Progenitor cell of endocrine pancreas (in vitro differentiated cells): ENCODE measurements at places on chromosomes 3 and 15. TPM values are rescaled to one million over a fixed set of nuclear protein-coding genes. Genes with fewer than 3 reads are reported as not detected.

DNA sequence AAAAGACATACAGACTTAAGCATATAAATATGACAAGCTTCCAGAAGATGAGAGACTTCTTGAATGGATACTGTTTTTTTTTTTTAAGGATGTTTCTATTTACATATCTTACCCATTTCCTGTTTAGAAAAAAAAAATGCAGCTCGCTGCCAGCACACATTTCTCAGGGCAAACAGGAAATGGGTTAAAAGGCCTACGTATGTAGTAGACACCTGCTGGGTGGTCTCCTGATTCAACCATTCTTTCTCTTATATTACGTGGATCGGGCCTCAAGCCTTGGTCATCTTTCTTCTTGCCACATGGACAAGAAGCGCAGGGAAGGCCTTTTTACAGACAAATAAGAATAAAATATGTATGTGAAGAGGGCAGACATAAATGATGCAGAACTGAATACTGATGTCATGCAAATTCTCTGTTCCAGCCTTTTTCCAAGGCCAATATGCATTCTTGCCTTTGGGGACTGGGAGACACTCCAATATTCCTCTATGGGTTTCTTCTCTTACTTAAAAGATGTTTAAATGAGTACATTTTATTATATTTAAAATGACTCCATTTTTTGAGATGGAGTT lies 35.0 kb upstream of the TJP1 start:
- no peak for DNase-seq

FES gene
- 13.8 and 16.2 TPM in 2 replicates for total RNA-seq

FXR1 gene
- 213 and 216 TPM in 2 replicates for total RNA-seq

DNA sequence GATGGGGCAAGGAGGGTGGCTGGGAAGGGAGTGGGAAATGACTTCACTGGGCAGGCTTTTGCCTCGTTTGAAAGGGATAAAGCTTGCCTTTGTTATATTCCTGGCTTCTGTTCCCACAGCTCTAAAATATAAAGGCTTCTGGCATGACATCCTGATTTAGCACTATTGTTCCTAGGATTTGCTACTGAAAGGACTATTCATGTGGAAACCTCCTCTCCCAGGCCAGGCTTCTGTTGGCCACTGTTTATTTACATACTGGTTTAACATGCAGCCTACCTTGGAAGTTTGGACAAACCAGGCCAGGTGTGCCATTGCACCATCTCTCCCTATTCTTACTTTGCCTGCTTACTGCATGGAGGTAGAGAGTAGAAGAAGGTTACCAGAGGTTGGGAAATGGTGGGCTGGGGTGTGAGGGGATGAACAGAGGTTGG lies 2.4 kb upstream of the LMCD1 start:
- no peak for DNase-seq

DNA sequence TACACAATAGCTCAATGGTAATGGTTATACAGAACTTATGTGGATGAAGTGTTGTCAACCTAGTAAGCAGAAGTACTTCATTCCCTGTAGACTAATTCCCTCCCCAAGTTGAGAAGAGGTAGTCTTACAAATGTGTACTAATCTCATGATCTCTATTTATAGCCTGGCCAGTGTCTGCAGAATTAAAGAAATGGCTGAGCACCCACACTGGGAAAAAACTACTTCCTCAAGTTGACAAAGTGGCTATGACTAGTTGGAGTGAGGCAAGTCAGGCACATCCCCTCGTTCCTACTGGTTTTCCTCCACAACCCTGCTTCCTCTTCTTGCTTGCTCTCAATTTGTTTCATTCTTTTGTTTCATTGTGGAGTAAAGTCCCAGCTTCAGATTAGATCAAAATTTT lies 566.7 kb upstream of the ZNF717 start:
- no peak for DNase-seq

- no peak for DNase-seq
Observed at GRCh38 chr15:39621210-39621609, 40.3 kb downstream of the THBS1 start.

DNA sequence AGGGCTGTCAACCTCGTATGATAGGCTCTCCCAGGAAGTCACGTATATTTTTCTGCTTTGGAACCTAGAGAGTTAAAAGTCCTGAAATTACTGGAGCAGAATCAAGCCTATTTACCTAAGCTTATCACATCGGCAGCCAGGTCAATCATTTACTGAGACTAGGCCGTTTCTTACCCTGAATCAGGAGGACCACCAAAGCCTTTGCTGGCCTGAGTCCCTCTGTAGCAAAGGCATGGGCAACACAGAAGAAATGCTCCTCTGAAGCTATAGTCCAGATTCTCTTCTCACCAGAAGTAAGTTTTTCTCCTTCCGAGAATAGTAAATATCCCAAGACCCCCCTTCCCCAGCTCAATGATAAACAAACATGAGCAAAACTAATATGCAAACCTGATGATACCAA lies 125.9 kb upstream of the PHLDB2 start:
- DNase-seq = peak; percentile 24
